Daoy (cell line): ENCODE measurements at places on chromosomes 6 and 20. TPM values are rescaled to one million over a fixed set of nuclear protein-coding genes. Genes with fewer than 3 reads are reported as not detected.

- DNase-seq = no peak
Measured at GRCh38 chr20:49447946-49448809, 34.3 kb downstream of the KCNB1 start.

GRCh38 chr6:43547222-43547621, 28.6 kb downstream of the XPO5 start:
- DNase-seq = no peak

The CCN2 gene
- total RNA-seq = 82.6 and 86.6 TPM in 2 replicates

The TGM6 gene
- total RNA-seq = not detected in 2 replicates

The DUSP15 gene
- total RNA-seq = 1.9 and 4.2 TPM in 2 replicates

GRCh38 chr6:36618366-36619355, 24.5 kb downstream of the SRSF3 start:
- DNase-seq = no peak

The OTOR gene
- not detected in 2 replicates for total RNA-seq

The IRF4 gene
- total RNA-seq = 0.23 TPM in 1 of 2 replicates, not detected in the other
